ENCODE measurements at places on chromosomes 7 and 10.

DNA sequence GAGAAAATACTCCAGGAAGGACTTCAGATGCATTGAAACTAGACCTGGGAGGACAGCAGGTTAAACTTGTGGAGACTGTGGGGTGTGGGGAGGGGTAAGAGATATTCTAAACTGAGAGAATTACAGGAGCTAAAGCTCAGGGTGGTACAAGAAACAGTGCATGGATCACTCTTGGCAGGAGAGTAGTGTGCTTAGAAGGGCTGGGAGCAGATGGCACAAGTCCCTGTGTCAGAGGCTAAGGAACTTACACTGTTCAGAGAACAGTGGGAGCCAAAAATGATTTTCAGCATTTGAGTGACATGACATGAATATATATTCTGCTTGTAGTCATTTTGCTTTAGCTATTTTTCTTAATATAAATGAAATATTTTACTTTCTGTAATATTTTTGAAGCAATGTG is 36.0 kb upstream of the LAMB1 start:
- DNase-seq = no peak

DNA sequence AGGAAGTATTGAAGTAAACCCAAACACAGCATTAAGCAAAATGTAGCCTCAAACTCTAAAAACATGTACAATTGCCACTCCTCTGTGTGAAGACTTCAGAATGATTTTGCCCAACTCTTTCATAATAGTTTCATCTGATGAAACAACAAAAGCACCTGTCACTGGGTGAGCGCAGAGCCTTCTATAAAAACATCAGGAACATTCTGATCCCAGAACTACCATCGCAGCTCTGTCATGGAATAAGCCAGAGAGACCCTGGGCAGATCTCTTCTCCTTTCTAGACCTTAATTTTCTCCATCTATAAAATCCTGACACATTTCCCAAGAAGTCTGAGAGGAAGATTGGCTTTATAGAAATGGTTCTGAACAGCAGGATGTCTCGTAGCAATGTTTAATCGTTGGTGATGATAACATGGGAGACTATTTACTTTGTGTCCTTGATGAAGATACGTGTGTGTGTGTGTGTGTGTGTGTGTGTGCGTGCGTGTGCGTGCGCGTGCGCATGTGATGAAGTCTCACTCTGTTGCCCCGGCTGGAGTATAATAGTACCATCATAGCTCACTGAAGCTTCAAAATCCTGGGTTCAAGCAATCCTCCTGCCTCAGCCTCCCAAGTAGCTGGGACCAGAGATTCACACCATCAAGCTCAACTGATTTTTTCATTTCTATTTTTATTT is 198.0 kb downstream of the KIAA1217 start:
- no peak for DNase-seq

GRCh38 chr7:54782829-54783228 is 23.8 kb upstream of the SEC61G start:
- no peak for DNase-seq

DNA sequence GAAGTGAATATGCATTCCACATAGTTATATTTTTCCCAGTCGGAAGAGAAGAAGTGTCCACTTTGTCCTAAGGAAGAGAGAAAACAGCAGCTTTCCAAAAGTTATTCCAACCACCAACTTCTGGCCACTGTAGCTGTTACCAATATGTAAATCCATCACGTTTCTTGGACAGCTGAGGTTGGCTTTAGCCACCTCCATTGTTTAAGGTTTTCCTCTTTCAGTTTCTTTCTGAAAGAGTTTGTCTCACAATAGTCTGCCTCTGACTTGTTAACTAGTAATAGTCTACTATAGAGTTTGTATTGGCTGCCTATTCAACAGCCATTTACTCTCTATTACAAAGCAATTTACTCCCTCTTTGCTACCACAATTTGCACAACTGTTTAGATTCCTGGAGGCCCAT is 457.6 kb upstream of the LRRN3 start:
- DNase-seq = no peak

GRCh38 chr7:34073676-34074075 is 168.3 kb downstream of the BMPER start:
- DNase-seq = no peak

DNA sequence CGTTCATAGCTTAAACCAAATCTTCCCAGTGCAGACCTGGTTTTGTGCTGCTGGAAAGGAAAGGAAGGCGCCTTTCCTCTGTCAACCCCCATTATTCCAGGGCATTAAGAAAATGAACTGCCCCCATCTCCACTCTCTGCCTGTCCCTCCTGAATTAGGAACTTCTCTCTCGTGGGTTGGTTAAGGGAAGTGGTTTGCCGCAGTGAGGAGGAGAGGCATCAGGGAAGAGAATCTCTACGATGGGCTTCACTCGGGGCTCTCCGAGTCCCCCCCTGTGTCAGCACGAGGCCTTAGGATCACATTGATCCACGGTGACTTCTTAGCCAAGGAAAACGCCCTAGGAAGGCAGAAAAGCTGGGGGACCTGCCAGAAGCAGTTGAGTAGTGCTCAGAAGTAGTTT is 53.9 kb upstream of the LYZL2 start:
- no peak for DNase-seq
